ENCODE measurements at places on chromosomes 2 and 18. TPM values are rescaled to one million over a fixed set of nuclear protein-coding genes. Genes with fewer than 3 reads are reported as not detected.

Gene DAW1
- total RNA-seq: 0.61 TPM

Gene FMNL2
- 45.5 TPM for total RNA-seq

DNA sequence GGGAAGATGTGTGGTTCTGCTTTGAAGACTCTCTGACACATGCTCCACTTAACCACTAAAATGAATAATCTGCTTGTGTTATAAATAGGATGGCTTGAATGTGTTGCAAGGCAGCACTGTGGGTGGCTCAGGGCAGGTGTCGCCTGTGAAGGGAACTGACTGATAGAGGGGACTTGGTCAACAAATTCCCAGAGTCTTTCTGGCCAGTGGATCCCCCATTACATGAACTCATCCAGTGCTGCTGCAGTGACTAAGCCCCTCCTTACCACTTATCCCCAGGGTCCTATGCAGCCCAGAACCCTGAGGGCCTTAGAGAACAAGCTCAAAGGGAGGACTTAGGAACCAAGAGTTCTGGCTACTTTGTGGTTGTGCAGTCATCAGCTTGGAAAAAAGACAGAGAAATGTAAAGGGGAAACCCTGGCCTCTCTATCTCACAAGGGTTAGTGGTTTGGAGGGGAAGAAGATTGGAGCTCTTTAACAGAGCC is 226.2 kb upstream of the TNP1 start:
- H3K27ac ChIP-seq: no peak overlapping the region
- no peaks in the 10 kb centered on the region for H3K36me3 ChIP-seq
- H3K4me3 ChIP-seq: no peak overlapping the region
- DNase-seq: no peak

GRCh38 chr2:168640039-168640438 is 162.4 kb upstream of the NOSTRIN start:
- H3K36me3 ChIP-seq: no peaks in the 10 kb centered on the region
- H3K4me3 ChIP-seq: no peak overlapping the region
- H3K27ac ChIP-seq: no peak overlapping the region
- peaks cover 34% of the 10 kb centered on the region for H3K4me1 ChIP-seq

DNA sequence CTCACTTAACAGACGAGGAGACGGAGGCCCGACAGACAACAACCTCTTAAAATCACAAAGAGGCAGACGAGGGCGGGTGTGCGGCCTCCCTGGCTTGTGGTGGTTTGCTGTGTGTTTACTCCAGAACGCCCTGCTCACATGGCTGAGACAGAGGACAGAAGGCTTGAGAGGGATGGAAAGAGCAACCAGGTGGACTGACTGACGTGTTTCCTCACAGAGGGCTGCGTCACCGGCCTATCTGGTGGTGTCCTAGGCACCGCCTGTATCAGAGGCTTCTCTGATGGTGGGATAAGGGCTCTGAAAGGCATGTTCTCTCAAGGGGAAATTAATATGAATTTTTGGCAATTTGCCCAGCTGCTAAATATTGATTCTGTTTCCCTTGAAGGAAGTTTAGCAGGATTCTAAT is 47.0 kb upstream of the RALBP1 start:
- peaks cover 8% of the 10 kb centered on the region for H3K36me3 ChIP-seq
- H3K4me1 ChIP-seq: peaks cover 1% of the 10 kb centered on the region
- no peak overlapping the region for H3K4me3 ChIP-seq
- H3K27ac ChIP-seq: no peak overlapping the region

DNA sequence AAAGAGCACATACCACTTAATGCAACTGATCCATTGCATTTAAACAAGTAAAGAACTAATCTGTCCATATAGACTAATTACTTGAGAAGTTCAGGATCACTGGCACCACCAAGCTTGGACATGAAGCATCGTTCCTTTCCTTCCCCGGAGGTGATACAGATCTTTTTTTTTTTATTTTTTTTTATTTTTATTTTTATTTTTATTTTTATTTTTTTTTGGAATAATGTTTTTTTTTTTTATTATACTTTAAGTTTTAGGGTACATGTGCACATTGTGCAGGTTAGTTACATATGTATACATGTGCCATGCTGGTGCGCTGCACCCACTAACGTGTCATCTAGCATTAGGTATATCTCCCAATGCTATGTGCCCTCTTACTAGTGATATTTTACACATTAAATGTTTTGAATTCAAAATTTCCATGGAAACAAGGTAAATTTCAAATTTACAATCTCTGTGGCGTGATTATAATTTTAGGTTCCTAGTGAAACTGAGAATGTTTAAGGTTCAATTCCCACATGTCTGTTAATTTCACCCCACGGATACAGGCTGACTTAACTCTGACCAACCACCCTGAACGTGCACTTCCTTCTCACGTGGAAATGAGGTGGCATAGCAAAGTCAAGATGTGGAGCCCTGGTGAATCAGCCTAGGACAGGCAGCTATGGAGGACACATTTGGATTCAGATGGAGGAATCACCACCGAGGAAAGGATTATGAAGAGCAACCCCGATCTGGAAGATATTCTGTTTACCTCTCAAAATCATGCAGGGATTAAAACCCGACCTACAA is 101.6 kb upstream of the THOC1 start:
- H3K27ac ChIP-seq: no peak overlapping the region
- peaks cover 16% of the 10 kb centered on the region for H3K4me1 ChIP-seq
- no peaks in the 10 kb centered on the region for H3K36me3 ChIP-seq
- H3K27me3 ChIP-seq: no peaks in the 10 kb centered on the region

- DNase-seq: no peak
- no peak overlapping the region for H3K27ac ChIP-seq
- H3K27me3 ChIP-seq: no peaks in the 10 kb centered on the region
- no peaks in the 10 kb centered on the region for H3K36me3 ChIP-seq
These were observed 101.4 kb downstream of the DYNAP start for GRCh38 chr18:54692463-54692862.

Gene ZNF521
- 13.8 TPM for total RNA-seq

- 0 out of 2 replicates have a peak, but pooled peaks cover 3% of the 10 kb centered on the region for H3K4me1 ChIP-seq
- no peak overlapping the region for H3K27ac ChIP-seq
- no peaks in the 10 kb centered on the region for H3K27me3 ChIP-seq
These were observed 19.4 kb downstream of the DYTN start for GRCh38 chr2:206698811-206699210.

GRCh38 chr2:212494418-212495020 is 44.1 kb downstream of the ERBB4 start:
- DNase-seq: no peak
- no peaks in the 10 kb centered on the region for H3K27me3 ChIP-seq
- no peaks in the 10 kb centered on the region for H3K4me1 ChIP-seq
- H3K36me3 ChIP-seq: no peaks in the 10 kb centered on the region
- no peak overlapping the region for H3K27ac ChIP-seq
- no peak overlapping the region for H3K4me3 ChIP-seq

- H3K27ac ChIP-seq: no peak overlapping the region
- no peaks in the 10 kb centered on the region for H3K27me3 ChIP-seq
- peaks cover 23% of the 10 kb centered on the region for H3K4me1 ChIP-seq
These were observed 81.5 kb upstream of the STON1 start for GRCh38 chr2:48448274-48449061.

Gene RETREG2
- 50.2 TPM for total RNA-seq

- DNase-seq: no peak
- H3K27me3 ChIP-seq: no peaks in the 10 kb centered on the region
- H3K36me3 ChIP-seq: no peaks in the 10 kb centered on the region
These were observed 52.9 kb downstream of the ZBTB7C start for GRCh38 chr18:48356151-48356745.
